ENCODE measurements at places on chromosomes 7 and 10.
A peak's percentile ranks its signal among the peaks of the same experiment; 100 is the strongest.

DNA sequence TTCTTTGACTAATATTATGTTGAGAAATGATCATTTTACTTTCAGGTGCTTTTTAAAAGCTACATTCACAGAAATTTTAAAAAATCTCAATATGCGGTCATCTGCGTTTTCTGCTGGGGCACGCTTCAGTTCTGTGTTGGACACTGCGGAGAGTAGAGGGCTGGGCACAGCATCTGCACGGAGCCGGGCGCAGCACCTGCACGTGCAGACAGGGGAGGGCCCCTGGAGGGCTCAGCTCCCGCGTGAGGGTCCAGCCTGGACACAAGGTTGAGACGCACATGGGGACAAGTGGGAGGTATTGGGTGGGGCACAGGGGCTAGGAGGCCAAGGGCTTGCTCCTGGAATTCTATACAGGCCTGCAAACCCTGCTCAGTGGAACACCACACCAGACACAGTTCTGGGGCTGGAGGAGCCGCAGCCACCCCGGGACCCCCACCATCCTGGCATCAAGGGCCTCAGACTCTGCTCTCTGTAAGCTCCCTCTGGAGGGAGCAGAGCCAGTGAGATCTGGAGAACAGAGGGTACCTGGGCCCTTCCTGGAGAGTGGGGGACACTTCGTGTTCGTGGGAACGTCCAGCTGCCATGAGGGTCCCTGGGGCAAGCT lies 20.4 kb upstream of the FAM20C start:
- no peak for DNase-seq

DNA sequence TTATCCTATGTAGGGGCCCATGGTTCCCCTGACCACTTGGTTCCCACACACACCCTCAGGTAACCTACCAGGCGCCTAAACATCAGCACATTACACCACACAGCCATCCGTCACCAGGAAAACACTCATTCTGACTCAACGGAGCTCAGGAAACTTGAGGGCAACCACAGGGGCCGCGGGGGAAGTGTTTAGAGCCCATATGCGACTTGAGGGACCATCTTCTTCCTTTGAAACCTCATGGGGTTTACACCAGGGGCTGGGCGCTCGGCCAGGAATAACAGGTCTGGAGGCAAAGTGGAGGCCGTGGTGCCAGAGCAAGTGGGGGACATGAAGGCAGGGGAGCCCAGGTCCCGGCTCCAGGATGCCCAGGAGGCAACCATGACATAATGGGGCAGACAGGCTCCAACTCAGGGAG lies 1.5 kb downstream of the STX1A start:
- DNase-seq, result peak; percentile 47

DNA sequence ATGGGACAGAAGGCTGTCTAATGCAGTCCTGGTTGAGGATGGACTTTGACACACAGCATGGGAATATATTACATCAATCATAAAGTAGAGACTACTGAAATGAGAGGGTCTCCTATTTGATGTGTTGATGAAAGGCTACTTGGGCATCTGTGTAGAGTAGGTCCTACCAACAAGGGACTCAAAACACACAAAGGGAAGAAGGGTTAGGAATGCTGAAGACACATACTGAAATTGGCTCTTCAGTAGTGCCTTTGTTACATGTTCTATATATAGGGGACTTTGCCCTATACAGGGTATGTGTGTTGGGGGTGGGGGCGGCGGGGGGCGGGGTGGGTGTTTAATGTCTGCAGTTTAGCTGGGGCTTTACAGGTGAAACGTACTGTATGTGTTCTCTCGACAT lies 7.7 kb downstream of the CUL1 start:
- DNase-seq, result no peak

GRCh38 chr10:86178401-86179152 lies 188.0 kb downstream of the GRID1 start:
- no peak for DNase-seq

GRCh38 chr7:32865448-32866030 lies 26.0 kb downstream of the KBTBD2 start:
- DNase-seq, result no peak

GRCh38 chr7:48337012-48337621 lies 165.9 kb downstream of the ABCA13 start:
- DNase-seq, result no peak

GRCh38 chr10:110392121-110392520 lies 87.4 kb upstream of the SMNDC1 start:
- DNase-seq, result no peak

- no peak for DNase-seq
Observed at GRCh38 chr10:130834573-130834972, 476.9 kb downstream of the TCERG1L start.

Measured in stimulated activated CD4-positive, alpha-beta T cell treated with anti-CD3 and anti-CD28 coated beads, Interleukin-1b, Interleukin-23, amount 100 ng/mL, for 1 hour (primary cell).